ENCODE measurements at places on chromosomes 1 and 21. TPM values are rescaled to one million over a fixed set of nuclear protein-coding genes. Genes with fewer than 3 reads are reported as not detected.

TRIM58 gene
- total RNA-seq = 0.66 TPM

IQGAP3 gene
- 83.3 TPM for total RNA-seq

CR1 gene
- not detected for total RNA-seq

RXFP4 gene
- 0.11 TPM for total RNA-seq

CENPS gene
- total RNA-seq = 19.7 TPM

ALDH4A1 gene
- 9.6 TPM for total RNA-seq

GSTM1 gene
- total RNA-seq = 0.37 TPM

FCRL5 gene
- not detected for total RNA-seq

CYP4A11 gene
- not detected for total RNA-seq

TTC39A gene
- total RNA-seq = 1.4 TPM

ASTN1 gene
- total RNA-seq = 0.22 TPM

MROH9 gene
- under 0.01 TPM for total RNA-seq

TTC34 gene
- 0.12 TPM for total RNA-seq

RPF1 gene
- total RNA-seq = 32.7 TPM

AGTRAP gene
- total RNA-seq = 51.0 TPM

TIE1 gene
- 67.9 TPM for total RNA-seq
